ENCODE measurements at places on chromosomes 16 and 17.
A peak's percentile ranks its signal among the peaks of the same experiment; 100 is the strongest.

DNA sequence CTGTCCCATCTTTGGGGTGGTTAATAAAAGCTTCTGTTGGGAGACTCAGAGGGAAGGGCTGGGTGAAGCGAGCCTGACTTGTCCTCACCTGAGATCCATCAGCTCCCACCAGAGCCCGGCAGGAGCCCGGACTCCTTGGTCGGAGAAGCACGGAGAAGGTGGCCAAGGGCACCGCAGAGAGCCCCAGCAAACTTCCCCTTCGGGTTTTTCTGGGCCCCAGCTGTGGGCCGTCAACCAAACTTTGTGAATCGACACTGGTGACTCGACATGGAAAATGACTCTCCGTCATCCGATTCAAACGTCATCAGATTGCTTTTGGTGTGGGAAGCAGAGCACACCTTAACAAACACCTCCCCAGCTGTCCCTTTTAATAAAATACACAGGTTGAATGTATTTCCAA is 21.4 kb downstream of the ENPP7 start:
- no peak for DNase-seq

GRCh38 chr17:5131146-5131715 is 15.4 kb downstream of the USP6 start:
- no peak for DNase-seq

DNA sequence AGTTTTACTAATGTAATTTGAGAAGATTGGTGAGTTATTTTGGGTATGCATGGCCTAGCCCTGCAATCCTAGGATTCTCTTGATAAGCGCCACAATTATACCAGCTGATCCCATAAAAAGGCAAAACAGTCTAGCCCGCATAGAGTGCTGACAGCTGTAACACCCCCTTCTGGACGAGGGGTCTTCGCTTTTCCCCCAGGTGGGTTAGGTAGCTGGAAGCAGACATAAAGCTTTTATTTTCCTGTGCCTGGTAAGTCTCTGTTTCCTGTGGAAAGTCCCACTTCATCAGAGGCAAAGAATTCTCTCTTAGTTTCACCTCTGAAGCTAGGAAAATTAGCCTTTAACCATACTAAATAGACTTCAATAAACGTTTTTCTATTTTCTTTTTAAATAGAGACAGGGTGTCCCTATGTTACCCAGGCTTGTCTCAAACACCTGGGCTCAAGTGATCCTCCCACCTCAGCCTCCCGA is 108.3 kb downstream of the YPEL2 start:
- no peak for DNase-seq

DNA sequence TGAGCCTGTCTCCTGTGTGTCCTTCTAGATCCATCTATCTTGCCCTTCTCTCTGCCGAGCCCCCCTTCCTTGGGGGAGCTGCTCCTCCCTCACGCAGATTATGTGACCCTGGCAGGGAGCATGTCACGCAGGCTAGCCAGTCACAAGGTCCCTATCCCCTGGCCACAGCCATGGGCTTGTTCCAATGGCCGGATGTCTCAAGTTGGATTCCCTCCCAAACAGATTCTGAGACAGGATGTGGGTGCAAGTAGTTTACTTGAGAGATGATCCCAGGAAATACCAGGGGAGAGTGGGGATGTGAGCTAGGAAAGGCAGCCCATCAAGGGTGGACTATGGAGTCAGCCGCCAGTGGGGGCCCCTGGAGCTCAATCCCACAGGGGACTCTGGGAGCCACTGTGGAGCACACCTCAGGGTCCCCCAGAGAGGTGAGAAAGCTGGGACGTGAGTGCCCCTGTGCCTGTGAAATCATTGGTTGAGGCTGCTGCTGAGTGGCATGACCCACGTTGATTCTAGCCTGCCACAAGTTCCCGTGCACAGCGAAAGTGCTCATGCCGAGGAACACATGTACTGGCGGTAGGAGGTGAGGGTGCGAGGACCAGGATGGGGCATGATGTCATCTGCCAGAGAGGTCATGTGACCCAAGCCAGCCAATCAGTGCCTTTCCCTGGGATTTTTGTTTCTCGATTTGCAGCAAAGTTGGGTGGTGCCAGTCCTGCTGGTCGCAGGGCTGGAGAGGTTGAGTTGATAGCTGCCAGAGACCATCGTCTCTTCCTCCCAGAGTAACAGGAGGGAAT is 6.4 kb upstream of the CRISPLD2 start:
- DNase-seq: no peak

- DNase-seq: no peak
Observed at GRCh38 chr16:81242977-81243618, 4.6 kb downstream of the BCO1 start.

GRCh38 chr17:34909040-34909439 is 52.2 kb downstream of the CCT6B start:
- DNase-seq: no peak

DNA sequence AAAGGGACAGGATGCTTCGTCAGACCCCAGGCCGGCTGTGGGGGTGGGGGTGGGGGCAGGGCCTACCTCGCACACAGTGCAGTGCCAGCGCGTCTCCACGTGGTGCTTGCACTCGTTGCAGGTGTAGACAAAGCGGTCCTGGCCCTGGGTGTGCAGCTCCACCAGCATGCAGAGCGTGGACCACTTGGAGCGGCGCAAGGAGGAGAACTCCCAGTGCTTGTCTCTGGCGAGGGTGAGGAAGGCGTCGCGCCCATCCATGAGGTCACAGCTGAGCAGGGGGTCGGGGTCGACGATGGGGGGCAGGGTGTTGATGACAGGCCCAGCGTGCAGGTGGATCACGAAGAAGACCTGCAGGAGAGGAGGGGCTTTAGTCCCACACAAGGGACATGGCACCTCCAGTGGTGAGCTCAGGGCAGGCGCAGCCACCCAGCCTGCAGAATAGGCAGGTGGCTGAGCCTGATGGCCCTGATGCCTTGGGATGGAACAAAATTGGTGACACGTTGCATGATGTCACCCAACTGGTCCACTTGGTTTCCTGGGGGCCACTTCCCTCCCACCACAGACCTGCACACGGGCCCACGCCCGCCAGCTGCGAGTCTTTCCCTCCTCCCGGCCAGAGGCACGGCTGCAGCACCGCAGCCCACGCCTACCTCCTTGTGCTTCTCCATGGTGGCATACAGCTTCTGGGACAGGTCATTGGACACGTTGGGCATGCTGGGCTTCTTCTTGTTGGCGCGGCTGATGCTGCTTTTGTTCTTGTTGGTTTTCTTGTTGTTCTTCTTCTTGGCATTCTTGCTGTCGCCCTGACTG is 14.0 kb upstream of the TRAP1 start:
- no peak for DNase-seq

DNA sequence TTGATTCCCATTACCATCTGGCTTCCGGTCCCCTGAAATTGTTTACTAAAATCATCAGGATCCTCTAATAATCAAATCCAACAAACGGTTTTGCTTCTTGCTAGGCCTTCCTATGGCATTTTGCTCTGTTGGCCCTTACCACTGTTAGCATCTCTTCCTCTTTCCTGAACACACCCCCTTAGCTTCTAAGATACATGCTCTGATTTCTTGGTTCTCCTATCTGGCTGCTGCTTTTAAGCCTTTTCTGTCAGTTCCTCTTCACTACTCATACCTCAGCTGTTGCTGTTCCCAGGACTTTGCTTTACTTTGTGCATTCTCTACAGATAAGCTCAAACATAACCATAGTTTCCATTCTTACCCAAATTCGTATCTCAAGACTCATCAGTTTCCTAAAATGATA is 11.4 kb downstream of the CAPNS2 start:
- no peak for DNase-seq

DNA sequence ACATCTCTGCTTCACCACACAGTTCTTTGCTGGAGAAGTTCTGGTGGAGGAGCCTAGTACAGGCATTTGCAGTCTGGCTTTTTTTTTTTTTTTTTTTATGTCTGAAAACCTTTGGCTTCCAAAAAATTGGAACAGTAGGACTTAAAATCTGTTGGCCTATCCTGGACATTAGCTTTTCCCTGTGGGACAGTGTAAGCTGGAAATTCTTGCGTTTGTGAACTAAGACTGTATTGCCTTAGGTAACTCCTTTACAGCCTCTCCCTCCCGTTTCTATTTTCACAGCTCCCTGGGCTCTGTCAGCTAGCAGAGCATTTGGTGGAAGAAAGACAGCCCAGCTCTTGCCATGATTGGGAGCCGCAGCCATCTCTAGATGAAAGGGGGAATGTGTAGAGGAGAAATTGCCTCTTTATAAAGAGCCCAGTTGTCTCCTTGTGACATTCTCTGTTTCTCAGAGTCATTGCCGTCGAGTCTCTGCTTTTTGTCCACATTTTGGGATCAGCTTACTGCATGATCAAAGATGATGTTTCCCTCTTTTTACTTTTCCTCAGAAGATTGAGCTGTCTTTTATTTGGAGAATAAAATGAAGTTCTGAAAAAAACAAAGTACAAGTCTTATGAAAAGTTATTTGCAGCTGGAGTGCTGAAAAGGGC is 227.5 kb downstream of the SPECC1 start:
- no peak for DNase-seq

GRCh38 chr17:6753006-6753445 is 2.8 kb upstream of the XAF1 start:
- peak; percentile 3 for DNase-seq

DNA sequence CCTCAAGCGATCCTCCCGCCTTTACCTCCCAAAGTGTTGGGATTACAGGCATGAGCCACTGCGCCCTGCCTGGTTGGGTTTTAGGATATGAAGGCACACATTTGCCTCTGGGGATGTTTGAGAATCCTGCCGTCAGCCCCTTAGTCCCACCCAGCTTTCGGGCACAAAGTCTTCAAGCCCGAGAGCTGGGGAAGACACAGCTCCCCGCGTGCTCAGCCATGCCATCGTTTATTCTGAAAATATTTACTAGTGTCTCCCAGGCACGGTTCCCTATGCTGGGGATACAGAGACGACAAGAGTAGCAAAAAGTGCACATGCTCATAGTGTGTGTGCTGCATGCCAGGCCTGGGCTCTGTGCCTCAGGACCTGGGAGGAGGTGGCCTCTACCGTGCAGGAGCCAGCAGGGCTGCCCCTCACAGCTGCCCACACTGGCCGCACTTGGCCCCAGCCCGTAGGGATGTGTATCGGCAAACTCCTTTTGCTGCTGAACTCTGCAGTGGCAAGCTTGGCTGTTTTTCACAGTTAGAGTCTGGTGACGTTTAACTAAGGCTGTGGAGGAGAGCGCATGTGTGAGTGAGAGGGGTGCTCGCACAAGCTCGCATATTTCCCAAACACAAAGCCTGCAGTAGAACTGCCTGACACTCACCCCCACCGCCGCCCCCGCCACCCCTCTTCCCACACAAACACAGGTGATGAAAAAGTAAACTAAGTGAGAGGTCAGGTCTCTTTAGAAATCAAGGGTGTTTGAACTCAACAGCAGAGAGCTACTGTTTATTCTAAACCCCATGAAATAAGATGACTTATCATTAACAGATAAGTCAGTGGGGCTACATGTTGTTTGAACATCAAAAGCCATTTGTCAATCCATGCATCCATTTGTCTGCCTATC is 266.4 kb downstream of the MRTFB start:
- no peak for DNase-seq

DNA sequence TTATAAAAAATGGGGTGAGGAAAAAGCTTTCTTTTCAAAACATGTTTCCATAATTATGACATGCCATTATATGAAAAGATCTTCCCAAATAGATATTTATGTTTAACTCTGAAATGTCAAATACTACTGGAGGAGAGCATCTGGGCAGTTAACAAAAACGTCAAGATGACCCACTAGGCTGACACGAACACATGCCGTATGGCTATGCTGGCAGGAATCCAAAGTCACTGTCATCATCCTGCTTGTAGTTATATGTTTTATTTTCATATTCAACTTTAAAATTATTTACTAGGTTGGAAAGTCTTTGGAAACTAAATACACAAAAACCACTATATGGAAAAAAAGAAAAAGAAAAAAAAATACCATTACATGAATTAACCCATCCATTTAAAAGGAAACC is 27.3 kb downstream of the ANKFY1 start:
- DNase-seq: peak; percentile 10

GRCh38 chr16:58329135-58329534 is 34.3 kb upstream of the PRSS54 start:
- DNase-seq: no peak

DNA sequence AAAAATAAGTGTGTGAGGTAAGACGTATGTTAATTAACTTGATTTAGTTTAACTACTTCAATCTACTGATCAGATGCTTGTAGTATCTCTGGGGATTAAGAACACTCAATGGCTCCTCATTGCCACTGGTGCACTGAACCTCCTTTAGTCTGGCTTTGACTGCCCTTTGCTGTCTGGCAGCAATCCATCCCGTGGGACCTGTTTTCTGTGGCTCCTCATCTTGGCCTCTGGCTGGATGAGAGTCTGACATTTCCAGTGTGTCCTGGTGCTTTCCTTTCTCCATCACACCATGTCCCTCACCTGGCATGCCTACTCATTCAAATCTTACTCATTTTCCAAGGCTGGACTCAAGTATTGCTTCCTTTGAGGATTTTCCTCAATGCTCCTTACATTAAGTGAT is 212.2 kb downstream of the CA10 start:
- DNase-seq: no peak

DNA sequence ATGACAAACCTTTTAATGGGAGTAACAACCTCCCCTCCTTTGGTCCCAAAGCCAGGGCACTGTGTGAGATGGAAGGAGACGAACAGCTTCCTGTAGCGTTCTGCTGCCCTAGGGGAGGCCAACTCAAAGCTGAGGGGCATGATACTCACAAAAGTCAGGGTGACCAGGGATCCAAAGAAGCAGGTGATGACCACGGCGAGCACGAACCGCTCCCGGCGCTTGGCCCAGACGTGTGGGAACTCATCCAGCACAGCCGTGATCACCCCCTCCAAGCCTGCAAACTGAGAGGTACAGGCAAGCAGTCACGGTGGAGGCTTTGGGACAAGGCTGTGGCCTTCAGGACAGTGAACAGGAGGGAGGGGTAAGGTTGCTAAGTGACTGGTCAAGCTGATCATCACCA is 25.1 kb downstream of the SLC6A4 start:
- DNase-seq: no peak

- no peak for DNase-seq
Observed at GRCh38 chr16:55272744-55273143, 51.3 kb upstream of the IRX6 start.

- no peak for DNase-seq
Observed at GRCh38 chr17:7834542-7834956, 532 bp downstream of the KDM6B start.

DNA sequence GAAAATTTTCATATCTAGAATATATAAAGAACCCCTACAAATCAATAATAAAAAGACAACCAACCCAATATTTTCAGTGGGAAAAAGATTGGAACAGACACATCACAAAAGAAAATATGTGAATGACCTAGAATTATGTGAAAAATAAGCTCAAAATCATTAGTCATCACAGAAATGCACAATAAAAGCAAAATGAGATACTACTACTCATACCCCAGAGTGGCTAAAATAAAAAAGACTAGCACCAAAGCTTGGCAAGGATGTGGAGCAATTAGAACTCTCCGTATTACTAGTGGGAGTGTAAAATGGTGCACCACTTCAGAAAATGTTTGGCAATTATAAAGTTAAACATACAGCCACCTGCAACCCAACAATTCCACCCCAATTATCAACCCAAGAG is 48.0 kb upstream of the CDH5 start:
- DNase-seq: no peak

Data from NCI-H2171 treated with DMSO at 0.1 percent for 48 hours (cell line).